ENCODE measurements at places on chromosomes 1 and 21.

DNA sequence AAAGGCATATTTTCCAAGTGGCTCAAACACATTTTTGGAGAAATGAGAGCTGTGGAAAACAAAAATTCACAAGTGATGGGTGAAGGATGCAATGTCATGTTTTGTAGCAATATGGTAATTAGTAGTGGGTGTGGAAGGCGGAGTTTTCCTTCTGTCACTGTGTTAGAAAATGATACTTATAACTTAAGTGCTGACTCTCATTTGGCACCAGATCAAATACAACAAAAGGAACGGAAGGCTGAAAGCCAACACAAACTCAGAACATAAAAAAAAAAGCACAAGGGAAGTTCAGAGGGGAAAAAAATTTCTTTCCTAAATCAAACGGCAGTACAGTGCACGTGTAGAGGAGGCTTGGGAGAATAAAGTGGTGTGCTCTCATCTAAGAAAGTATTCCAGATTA, at the start of gene TNFSF18:
Gene TNFSF18, minus strand, starts transcription at position 77 of the 400 bp plus-strand sequence. Its CDS starts 45 bp downstream, at position 32.
- no peak within 1 kb of the TSS for H3K4me3 ChIP-seq
- no peaks in the 10 kb centered on the region for H3K36me3 ChIP-seq

- no peaks in the 10 kb centered on the region for H3K36me3 ChIP-seq
- DNase-seq: no peak
These were observed 63.4 kb downstream of the MAGI3 start for GRCh38 chr1:113453771-113454083.

DNA sequence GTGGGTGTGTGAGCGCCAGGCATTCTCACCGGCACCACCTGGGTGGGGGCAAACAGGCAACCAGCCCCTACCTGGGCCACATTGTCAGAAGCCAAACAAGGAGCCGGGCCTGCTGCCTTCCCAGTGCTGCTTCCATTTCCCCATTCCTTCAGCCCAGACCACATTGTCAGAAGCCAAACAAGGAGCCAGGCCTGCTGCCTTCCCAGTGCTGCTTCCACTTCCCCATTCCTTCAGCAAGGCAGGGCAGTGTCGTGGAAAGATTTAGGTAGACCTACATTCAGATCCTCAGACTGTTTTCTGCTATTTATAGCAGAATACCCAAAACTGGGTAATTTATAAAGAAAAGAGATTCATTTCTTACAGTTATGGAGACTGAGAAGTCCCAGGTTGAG, 47.0 kb upstream of the EFHD2 start:
- H3K36me3 ChIP-seq: no peaks in the 10 kb centered on the region
- no peak overlapping the region for H3K4me3 ChIP-seq
- no peak overlapping the region for H3K27ac ChIP-seq
- no peaks in the 10 kb centered on the region for H3K27me3 ChIP-seq
- DNase-seq: no peak

GRCh38 chr1:27117733-27118439, 37.0 kb downstream of the SLC9A1 start:
- H3K27me3 ChIP-seq: no peaks in the 10 kb centered on the region
- H3K27ac ChIP-seq: no peak overlapping the region
- H3K4me1 ChIP-seq: peaks cover 34% of the 10 kb centered on the region
- DNase-seq: no peak
- peaks cover 8% of the 10 kb centered on the region for H3K36me3 ChIP-seq

GRCh38 chr21:41460578-41461527, 34.8 kb downstream of the MX1 start:
- no peak overlapping the region for H3K4me3 ChIP-seq
- no peak overlapping the region for H3K27ac ChIP-seq
- peaks cover 13% of the 10 kb centered on the region for H3K36me3 ChIP-seq
- peak; percentile 77 for DNase-seq
- no peaks in the 10 kb centered on the region for H3K27me3 ChIP-seq

DNA sequence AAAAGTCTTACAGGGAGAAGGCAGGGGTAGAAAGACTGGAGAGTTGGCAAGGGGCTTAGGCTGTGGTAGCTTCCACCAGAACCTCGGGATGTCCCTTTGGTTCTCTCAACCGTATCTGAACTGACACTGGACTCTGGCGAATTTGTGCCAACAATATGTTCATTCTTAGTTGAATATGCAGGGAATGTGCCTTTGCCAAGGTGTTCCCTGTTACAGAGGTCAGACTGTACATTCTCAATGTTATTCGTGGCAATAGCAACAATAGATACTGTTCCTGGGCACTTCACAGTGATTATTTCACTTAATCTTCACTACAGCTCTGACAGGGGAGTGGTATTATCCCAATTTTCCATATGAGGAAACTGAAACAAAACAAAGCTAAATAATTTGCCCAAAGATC, 51.5 kb upstream of the RAB3GAP2 start:
- DNase-seq: no peak
- no peak overlapping the region for H3K27ac ChIP-seq
- H3K4me3 ChIP-seq: no peak overlapping the region
- H3K27me3 ChIP-seq: peaks cover 5% of the 10 kb centered on the region
- H3K4me1 ChIP-seq: no peaks in the 10 kb centered on the region
